ENCODE measurements at places on chromosomes 6 and 20.
A peak's percentile ranks its signal among the peaks of the same experiment; 100 is the strongest.

GRCh38 chr6:109299776-109300564 is 82.3 kb downstream of the CD164 start:
- H3K4me3 ChIP-seq: no peak overlapping the region
- H3K27ac ChIP-seq: no peak overlapping the region
- DNase-seq: no peak
- H3K4me1 ChIP-seq: no peaks in the 10 kb centered on the region

- H3K27ac ChIP-seq: no peak overlapping the region
- H3K27me3 ChIP-seq: no peaks in the 10 kb centered on the region
- H3K36me3 ChIP-seq: no peaks in the 10 kb centered on the region
- H3K4me1 ChIP-seq: no peaks in the 10 kb centered on the region
Measured at GRCh38 chr6:162620073-162620472, 107.5 kb downstream of the PRKN start.

DNA sequence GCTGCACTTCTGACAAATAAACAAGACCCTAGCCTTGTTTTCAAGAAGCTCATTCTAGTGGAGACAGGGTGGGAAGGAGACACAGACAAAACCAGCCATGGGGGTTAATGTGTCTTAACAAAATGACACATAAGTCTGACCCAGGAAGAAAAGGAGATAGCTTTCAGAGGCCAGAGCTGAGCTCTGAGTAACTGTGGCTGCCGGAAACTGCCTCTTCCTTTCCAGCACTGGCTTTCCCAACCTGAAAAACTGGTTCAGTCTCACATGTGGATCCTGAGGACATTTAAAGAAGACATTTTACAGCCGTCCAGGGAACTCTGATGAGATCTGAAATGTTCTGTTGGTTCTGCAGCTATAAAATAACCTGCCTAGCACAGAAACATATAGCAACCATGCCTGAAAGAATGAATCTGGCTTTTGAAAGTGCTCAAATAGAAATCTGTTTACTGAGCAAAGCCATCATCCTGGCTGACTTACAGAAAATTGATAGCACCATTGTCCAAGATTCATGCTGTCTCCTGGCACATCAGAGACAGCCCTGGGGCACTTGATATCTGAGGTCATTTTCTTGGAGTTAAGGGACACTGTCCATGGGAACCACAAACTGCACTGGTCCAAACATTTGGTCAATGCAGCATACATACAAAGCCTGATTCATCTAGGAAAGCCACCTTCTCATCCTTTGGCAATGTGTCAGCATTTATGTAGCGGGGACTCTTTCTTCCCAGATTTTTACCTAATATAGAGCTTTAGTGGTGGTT is 83.2 kb upstream of the PAX1 start:
- no peak overlapping the region for H3K4me3 ChIP-seq
- peaks cover 19% of the 10 kb centered on the region for H3K27me3 ChIP-seq
- H3K27ac ChIP-seq: no peak overlapping the region

DNA sequence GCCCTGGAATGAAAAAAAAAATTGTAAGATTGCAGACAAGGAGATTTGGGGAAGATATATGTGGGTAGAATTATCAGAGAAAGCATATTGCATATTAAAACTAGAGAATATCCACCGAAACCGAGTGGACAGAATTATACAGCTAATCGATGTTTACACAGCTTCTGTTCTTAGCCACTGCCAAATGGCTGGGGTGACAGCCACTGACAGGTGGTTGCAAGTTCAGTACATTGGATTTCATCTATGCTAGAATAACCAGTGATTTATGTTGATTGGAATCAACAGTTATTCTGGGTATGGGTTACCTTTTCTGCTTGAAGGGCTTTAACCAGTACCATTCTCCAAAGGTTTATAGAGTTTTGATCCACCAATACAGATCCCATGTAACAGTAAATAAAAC is 48.4 kb upstream of the THEMIS start:
- no peak overlapping the region for H3K27ac ChIP-seq
- peaks cover 51% of the 10 kb centered on the region for H3K4me1 ChIP-seq
- no peaks in the 10 kb centered on the region for H3K36me3 ChIP-seq
- no peak for DNase-seq
- H3K4me3 ChIP-seq: no peak overlapping the region
- H3K27me3 ChIP-seq: no peaks in the 10 kb centered on the region

DNA sequence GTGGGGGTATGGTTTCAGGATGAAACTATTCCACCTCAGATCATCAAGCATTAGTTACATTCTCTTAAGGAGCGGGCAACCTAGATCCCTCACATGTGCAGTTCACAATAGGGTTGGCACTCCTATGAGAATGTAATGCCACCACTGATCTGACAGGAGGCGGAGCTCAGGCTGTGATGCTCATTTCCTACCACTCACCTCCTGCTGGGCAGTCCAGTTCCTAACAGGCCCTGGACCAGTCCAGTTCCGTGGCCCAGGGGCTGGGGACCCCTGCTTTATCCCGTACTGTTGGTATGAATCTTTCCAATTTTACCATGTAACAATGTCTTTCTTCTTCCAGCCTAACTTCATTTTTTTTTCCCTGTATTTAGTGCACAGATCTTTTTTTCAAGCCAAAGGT is 94.9 kb downstream of the OGFRL1 start:
- DNase-seq: no peak
- H3K4me1 ChIP-seq: no peaks in the 10 kb centered on the region
- no peak overlapping the region for H3K27ac ChIP-seq
- H3K27me3 ChIP-seq: no peaks in the 10 kb centered on the region
- H3K36me3 ChIP-seq: no peaks in the 10 kb centered on the region
- H3K4me3 ChIP-seq: no peak overlapping the region

GRCh38 chr6:27541212-27541932 is 68.5 kb upstream of the ZNF184 start:
- H3K4me1 ChIP-seq: peaks cover 9% of the 10 kb centered on the region
- no peak for DNase-seq

DNA sequence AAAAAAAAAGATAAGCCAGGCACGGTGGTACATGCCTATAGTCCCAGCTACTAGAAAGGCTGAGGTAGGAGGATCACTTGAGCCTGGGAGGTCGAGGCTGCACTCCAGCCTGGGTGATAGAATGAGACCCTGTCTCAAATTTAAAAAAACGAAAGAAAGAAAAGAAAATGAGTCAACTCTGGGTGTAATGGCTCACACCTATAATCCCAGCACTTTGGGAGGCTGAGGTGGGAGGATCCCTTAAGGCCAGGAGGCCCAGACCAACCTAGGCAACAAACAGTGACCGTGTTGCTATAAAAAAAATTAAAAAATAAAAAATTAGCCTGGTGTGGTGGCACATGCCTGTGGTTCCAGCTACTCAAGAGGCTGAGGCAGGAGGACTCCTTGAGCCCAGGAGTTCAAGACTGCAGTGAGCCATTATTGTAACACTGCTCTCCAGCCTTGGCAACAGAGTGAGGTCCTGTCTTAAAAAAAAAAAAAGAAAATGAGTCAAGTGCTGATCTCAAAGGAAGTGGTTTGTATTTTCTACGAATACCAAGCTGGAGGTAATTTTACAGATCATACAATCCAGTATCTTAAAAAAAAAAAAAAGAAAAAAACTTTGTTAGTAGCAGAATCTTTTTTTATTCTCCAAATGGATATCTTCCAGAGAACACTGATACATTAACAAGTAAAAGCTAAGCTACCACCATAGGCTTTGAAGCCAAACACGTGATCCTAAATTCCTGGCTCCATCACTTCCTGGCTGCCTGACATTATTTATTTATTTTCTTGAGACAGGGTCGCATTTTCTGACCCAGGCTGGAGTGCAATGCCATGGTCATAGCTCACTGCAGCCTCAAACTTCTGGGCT is 5.7 kb downstream of the COMMD7 start:
- H3K4me3 ChIP-seq: peak overlapping the region; percentile 31
- H3K27me3 ChIP-seq: no peaks in the 10 kb centered on the region
- H3K27ac ChIP-seq: peak overlapping the region; percentile 93
- H3K4me1 ChIP-seq: peaks cover 66% of the 10 kb centered on the region
- H3K36me3 ChIP-seq: no peaks in the 10 kb centered on the region
